MG63 (cell line): ENCODE measurements at places on chromosomes 6 and 20. TPM values are rescaled to one million over a fixed set of nuclear protein-coding genes. Genes with fewer than 3 reads are reported as not detected.

- DNase-seq, result no peak
Observed at GRCh38 chr20:63062188-63063140, 55.7 kb upstream of the BHLHE23 start.

Gene HDGFL1
- total RNA-seq, result not detected in 2 replicates

Gene UNC5CL
- total RNA-seq, result 0.20 TPM in 1 of 2 replicates, not detected in the other

Gene CPXM1
- total RNA-seq, result 1.2 TPM in 1 of 2 replicates, not detected in the other

DNA sequence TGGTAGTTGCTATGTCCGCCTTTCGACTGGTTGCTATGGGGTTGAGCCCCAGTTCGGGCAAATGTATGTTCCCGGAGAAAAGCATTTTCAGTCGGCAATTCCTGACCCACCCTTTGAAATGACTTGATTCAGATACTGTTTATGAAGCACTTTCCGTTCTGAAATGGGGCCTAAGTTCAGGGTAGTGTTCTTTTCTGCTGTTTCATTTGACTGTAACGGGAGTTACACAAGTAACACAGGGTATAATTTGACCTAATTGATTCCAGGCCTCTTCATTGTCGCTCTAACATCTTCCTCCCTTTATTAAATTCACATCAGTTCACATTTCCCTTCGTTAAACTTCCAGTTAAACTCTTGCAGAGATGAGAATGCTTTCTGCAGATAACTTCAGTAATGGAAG is 85.5 kb downstream of the BMP6 start:
- DNase-seq, result no peak

Gene SH3BGRL2
- 0.16 and 1.2 TPM in 2 replicates for total RNA-seq

Gene SAMHD1
- total RNA-seq, result 13.6 and 26.3 TPM in 2 replicates

- no peak for DNase-seq
Observed at GRCh38 chr20:20073801-20074371, 21.6 kb downstream of the CFAP61 start.

DNA sequence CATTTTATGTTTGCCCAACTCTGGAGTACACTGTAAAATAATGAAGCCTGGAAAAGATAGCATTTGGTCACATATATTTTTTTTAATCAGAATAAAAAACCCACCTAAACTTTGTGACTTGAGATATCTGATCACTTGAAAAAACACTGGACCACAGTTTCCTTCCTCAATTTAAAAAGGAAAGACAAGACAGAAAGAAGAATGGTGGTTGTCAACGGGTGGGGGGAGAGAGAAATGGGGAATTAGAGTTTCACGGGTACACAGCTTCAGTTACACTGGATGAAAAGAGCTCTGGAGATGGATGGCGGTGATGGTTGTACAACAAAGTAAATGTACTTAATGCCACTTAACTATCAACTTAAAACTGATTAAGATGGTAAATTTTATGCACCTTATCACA is 14.7 kb upstream of the DST start:
- no peak for DNase-seq

Gene PTGIS
- 4.1 and 6.2 TPM in 2 replicates for total RNA-seq

- no peak for DNase-seq
Observed at GRCh38 chr6:166156942-166157341, 10.7 kb downstream of the TBXT start.

- no peak for DNase-seq
Observed at GRCh38 chr6:66344796-66345195, 637.8 kb upstream of the EYS start.

Gene EPPIN
- total RNA-seq, result not detected in 2 replicates

GRCh38 chr6:97925504-97925903 is 642.5 kb upstream of the MMS22L start:
- no peak for DNase-seq

DNA sequence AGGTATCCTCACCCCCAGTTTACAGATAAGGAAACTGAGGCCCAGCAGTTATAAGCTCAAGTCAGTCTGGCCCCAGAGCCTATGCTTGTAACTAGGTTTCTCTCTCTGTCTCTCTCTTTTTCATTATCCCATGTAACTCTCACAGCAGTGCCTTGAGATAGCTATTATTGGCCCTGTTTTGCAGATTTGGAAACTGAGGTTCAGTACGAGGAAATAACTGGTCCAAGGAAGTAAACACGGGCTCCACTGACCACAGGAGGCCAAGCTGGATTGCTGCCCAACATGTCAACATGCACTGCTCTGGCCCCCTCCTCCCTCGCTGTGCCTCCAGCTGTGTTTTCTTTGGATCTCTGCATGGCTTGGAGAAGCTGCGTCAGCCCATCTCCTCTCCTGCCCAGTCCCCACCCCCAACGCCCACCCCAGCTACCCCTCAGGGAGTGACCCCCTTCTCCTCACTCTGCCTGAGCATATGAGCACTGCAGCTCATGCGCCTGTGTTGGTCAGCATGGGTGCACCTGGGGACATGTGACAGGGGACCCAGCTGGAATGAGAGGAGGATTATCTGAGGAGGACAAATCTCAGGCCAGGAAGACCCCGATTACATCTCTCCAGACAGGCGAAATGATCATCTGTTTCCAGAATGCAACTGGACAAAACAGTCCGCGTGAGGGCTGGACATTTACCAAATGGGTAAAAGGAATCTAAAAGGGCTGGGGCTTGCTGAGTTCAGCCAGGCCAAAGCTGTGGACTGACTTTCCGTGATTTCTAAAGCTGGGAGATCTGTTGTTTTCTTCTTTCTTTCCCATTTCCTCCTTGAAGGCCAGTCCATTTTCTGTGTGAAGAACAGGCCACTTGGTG is 7.8 kb upstream of the PLTP start:
- peak; percentile 19 for DNase-seq

- DNase-seq, result no peak
Observed at GRCh38 chr6:44222486-44223318, 693 bp upstream of the SLC29A1 start.

- DNase-seq, result no peak
Observed at GRCh38 chr6:35973670-35974222, 50.7 kb downstream of the SLC26A8 start.

DNA sequence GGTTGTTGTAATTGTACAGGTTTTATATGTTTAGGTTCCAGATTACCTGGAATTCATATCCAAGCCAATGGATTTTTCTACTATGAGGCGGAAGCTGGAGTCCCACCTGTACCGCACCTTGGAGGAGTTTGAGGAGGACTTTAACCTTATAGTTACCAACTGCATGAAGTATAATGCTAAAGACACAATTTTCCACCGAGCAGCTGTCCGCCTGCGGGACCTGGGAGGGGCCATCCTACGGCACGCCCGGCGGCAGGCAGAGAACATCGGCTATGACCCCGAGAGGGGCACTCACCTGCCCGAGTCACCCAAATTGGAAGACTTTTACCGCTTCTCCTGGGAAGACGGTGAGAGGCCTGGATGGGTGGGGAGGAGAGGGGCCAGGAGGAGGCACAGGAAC is 13.6 kb downstream of the BRPF3 start:
- DNase-seq, result no peak

DNA sequence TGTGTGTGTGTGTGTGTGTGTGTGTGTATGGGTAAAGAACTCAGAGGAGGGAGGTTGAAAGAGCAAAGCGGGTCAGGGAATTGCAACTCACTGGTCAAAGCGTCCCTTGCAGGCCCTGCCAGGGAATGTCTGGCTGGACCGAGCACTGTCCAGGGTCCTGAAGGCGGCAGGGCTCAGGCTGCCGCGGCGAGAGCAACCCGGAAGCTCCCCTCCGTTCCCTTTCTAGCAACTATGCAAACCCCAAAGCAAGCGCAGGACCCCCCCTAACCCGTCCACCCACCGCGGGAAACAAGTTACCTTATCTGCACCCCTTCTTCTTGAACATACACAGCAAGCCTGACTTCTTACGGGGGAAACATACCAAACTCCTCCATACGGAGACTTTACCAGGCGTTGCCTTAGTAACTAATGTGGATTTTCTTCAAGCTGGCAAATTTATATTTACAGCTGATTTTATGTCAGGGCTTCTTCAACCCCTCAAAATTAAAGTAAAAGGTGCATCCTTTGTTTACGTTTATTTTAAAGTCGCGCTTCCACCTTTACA is 538 bp upstream of the GRM1 start:
- peak; percentile 57 for DNase-seq

GRCh38 chr6:15893556-15894253 is 230.9 kb upstream of the DTNBP1 start:
- no peak for DNase-seq

- no peak for DNase-seq
Observed at GRCh38 chr6:11458509-11458908, 79.0 kb upstream of the TMEM170B start.

GRCh38 chr6:108622641-108623298 is 62.1 kb downstream of the FOXO3 start:
- DNase-seq, result peak; percentile 60

- no peak for DNase-seq
Observed at GRCh38 chr6:100946711-100947110, 65.6 kb upstream of the ASCC3 start.

GRCh38 chr6:123638865-123639264 is 2.1 kb upstream of the TRDN start:
- no peak for DNase-seq

Gene ZNF184
- total RNA-seq, result 24.1 and 25.4 TPM in 2 replicates

Gene TTLL9
- total RNA-seq, result not detected in 2 replicates

- no peak for DNase-seq
Observed at GRCh38 chr6:53282234-53282633, 66.5 kb downstream of the ELOVL5 start.

GRCh38 chr20:52019313-52019712 is 172.3 kb downstream of the ZFP64 start:
- DNase-seq, result no peak

GRCh38 chr6:132465530-132466485 is 47.1 kb downstream of the STX7 start:
- DNase-seq, result no peak

Gene TNXB
- 0.44 and 3.6 TPM in 2 replicates for total RNA-seq

Gene KIF6
- total RNA-seq, result not detected in 2 replicates

- peak; percentile 49 for DNase-seq
Observed at GRCh38 chr6:36340618-36341454, 4.1 kb upstream of the BNIP5 start.

Gene BTN1A1
- total RNA-seq, result not detected in 2 replicates

DNA sequence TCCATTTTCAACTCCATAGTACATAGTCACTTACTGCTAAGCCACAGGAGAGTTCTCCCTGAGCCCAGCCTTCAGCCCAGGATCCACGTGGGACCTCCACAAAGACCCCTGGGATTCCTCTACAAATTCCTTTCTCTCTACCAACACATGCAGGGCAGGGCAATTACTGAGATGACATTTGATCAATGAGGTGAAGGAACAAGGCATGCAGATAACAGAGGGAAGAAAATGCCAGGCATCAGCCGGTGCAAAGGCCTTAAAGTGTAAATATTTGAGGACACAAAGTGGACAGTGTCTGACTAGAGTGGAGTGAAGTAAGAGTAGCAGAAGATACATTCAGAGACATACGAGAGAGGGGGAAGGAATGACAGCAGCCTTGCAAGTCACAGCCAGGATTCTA is 70.2 kb downstream of the HS3ST5 start:
- no peak for DNase-seq

- DNase-seq, result no peak
Observed at GRCh38 chr6:140494321-140495108, 1120.1 kb upstream of the CITED2 start.

DNA sequence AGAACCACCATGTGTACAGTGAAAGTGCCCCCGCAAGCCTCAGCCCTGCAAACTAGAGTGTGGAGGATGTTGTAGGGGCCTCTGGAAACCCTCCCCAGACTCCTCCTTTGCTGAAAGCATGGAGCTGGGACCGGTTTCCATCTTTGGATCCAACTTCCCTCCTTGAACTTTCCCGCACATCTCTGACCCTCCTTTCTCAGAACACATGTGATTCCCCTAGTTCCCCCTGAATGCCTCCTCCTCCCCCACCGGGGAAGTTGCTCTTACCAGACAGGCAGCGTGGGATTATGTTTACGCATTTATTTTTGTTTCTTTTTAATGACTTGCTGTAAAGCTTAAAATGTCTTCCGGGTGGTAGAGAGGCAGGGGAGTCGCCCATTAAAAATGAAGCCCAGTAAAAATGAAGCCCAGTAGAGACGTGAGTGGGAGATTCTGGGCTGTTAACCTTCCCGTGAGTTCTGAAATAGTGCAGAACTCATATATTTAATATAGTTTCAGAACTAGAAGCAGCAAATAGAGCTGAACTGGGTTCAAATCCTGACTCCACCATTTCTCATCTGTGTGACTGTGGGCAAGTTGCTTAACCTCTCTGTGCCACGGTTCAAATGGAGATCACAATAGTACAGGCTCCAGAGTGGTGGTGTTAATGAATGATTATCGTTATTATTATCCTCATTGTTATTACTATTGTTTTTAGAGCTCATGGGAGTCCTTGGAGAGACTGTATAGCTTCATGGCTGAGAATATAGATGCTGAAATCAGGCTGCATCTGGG is 8.0 kb upstream of the PTPN1 start:
- no peak for DNase-seq

Gene ADGB
- total RNA-seq, result not detected in 2 replicates

- DNase-seq, result no peak
Observed at GRCh38 chr20:276620-277495, 13.7 kb downstream of the C20orf96 start.

DNA sequence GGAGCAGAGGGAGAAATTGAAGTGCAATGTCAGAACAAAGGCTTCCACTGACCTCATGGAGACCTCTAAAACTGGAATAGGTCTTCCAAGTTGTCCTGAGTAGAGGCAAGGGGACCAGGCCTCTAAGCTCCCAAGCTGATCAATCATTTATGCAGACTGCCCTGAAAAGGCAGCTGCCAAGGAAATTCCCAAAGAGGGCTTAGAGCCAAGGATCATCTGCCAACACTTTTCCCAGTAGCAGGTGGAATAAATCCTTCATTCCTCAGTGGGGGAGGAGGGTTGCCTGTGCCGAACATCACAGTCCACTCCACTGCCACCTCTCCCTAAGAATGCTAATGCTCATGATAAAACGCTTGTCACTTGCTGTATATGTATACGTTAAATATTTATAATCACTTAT is 29.3 kb upstream of the RALY start:
- no peak for DNase-seq

GRCh38 chr6:36730424-36731380 is 33.1 kb downstream of the RAB44 start:
- DNase-seq, result no peak

Gene GTF3C6
- total RNA-seq, result 22.3 and 68.3 TPM in 2 replicates

Gene BMP7
- 4.8 and 10.7 TPM in 2 replicates for total RNA-seq

- no peak for DNase-seq
Observed at GRCh38 chr6:85676086-85676729, 33.5 kb upstream of the SYNCRIP start.

Gene GLP1R
- total RNA-seq, result not detected in 2 replicates

- no peak for DNase-seq
Observed at GRCh38 chr6:129704708-129705107, 5.3 kb downstream of the ARHGAP18 start.
